ENCODE measurements at places on chromosomes 6 and 20. TPM values are rescaled to one million over a fixed set of nuclear protein-coding genes. Genes with fewer than 3 reads are reported as not detected.

- no peak for DNase-seq
These were observed 66.7 kb upstream of the BMP2 start for GRCh38 chr20:6700563-6701329.

GRCh38 chr20:23272176-23273029, 78.2 kb upstream of the NXT1 start:
- DNase-seq = no peak

- no peak for DNase-seq
These were observed 71.7 kb upstream of the LY86 start for GRCh38 chr6:6516666-6517458.

SLC35D3 gene
- total RNA-seq = not detected

BTNL2 gene
- not detected for total RNA-seq
